ENCODE measurements at places on chromosomes 6 and 20.

- no peak for DNase-seq
These were observed 6.4 kb downstream of the SYNJ2 start for GRCh38 chr6:157987788-157988699.

DNA sequence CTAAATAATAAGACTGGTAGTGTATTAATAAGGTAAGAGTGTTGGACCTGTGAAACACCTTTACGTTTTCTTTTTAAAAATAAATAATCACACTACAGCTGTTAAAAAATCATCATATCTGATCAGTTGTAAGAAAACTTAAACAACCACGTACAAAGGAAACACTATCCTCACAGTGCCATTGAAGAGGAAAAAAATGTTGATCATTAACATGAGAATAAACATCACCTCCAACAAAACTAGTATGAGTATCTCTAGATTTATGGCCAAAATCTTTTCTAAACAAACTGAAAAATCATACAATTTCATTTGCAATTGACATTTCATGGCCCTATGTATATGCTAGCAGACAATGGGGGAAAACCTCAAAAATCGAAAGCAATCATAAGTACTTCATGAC, 590 bp downstream of the EYS start:
- no peak for DNase-seq

GRCh38 chr6:105880030-105880492, 206.1 kb upstream of the PRDM1 start:
- DNase-seq: no peak

DNA sequence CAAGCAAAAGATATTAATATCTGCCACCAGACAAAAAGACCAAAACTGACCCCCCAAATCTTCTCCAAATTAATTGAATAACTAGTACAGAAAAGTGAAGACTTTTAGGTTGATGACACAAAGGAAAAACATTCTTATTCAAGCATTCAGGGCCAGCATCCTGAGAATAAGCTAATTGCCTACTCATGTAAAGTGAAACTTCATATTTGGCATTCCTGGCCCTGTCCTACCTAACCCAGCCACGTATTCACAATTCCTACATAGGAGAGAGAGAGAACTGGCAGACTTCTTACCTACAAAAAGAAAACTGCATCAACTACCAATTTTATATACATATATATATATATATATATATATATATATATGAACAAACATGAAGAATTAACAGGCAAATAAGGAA, 4.9 kb upstream of the ASCC3 start:
- no peak for DNase-seq

DNA sequence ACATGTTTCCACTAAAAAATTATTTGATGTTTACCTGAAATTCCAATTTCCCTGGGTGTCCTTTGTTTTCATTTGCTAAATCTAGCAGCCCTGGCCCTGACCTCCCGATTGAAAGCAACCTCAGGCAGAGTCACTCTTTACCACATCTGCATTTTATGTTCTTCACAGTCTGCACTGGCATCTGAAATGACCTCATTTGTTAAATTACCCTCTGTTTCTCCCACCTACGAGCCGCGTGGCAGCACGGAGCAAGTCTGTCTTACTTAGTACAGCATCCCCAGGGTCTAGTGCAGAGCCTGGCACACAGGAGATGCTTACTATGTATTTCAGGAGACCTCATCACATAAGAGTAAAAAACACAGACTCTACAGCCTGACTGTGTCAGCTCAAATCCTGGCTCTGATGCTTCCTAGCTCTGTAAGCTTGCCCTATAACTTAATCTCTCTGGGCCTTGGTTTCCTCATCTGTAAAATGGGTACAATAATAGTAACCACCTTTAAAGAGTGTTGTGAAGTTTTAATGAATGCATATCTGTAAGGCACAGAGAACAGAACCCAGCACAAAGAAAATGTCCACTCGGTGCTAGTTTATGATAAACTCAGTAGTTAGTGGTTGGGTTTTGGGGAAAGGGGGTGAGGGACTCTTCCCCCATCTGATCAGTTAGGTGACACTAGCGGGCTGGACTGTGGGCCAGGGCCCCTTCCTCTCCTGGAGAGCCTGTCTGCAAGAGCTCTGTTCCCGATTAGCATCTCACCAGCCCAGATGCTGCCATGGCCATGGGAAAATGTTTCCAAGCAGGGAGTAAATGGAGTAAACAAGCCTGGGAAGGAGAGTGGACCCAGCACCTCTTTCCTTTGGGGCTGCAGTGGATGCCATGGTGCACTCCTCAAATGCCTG, 88.2 kb downstream of the PREX1 start:
- no peak for DNase-seq

- no peak for DNase-seq
These were observed 12.5 kb downstream of the CST7 start for GRCh38 chr20:24961384-24962181.

GRCh38 chr20:13517831-13518230, 120.9 kb downstream of the TASP1 start:
- DNase-seq: no peak

DNA sequence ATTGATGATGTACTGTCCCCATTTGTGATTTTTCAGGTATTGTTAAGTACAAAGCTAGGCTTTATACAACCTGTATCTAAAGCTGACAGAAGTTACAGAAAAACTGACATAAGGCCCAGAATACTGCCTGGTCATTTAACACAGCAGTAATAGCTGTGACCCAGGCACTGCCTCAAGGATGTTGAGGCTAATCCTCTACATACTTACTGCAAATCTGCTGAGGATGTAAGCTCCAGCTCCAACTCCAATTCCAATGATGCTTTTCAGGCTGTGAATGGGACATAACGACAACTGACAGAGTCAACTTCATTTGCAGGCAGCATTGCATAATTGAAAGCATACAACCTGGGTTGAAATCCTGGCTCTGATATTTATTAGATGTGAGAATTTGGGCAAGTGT, 36.3 kb upstream of the SLA2 start:
- DNase-seq: no peak

DNA sequence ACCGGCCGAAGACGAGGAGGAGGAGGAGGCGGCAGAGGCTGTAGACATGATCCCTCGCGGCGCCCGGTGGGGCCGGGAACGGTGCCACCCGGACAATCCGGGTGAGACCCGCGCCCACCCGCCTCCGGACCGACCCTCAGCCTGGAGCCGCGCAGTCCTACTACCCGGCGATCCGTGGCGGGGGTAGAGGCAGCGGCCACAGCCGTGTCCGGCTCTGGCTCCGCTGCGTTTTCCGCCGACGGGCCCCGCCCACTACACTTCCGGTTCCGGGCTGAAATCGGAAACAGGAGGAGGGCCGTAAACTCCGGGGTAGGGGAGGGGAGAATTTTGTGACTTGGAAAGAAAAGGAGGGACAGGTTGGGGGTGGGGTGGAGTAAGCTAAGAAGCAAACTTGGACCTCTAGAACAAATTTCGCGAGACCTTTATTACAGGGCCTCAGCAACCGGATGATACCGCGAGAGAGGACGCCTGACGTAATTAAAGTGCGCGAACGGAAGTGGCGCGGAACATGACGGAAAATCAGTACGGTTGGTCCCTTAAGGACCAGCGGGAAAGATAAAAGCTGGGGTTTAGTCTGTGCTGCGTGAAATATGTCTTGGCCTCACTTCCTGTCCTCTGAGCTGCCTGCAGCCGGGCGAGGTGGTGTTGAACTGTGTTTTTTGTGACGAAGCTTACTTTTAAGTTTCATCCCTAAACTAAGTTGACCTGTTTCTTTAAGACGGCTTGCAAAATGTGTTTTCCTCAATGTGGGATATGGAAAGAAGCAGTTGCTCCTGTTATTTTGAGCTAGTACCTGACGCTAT, at the start of gene MAP3K7:
Gene MAP3K7, minus strand, starts transcription at position 237 of the 803 bp plus-strand sequence. Its CDS starts 189 bp downstream, at position 48.
- DNase-seq: peak; percentile 88

DNA sequence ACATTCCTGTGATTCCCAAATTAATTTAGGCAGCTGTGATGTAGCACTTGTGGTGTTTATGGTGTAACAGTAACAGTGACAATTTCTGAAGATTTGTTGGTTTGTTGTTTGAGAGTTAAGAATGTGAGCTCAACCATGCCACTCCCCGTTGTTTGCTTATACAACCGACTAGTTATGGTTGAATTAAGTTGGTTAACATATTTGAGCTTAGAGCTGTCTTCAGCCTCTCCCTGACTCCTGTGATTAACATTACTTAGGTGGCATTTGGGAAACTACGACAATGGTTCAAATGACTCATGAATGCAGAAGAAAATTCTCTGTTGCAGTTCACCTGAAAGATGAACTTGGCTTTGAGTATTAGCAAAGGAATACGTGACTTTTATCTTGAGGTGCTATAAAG, 35.9 kb upstream of the PRL start:
- no peak for DNase-seq

DNA sequence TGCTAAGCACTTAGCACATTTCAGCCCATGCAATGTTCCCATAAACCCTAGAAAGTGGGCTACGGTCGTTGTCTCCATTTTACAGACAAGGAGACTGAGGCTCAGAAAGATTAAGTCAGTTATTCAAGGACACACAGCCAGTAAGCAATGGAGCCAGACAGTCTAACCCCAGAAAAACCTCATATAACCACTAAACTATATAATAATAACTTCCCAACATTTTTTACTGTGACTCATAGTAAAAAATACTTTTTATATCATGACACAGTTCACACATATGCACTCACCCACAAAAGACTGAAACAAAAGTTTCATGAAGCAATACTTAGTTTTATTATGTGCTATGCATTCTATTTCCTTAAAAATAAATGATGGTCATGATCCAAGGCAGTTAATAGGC, 66.2 kb upstream of the EYA2 start:
- DNase-seq: no peak

GRCh38 chr6:108764580-108764950, 83.7 kb upstream of the ARMC2 start:
- DNase-seq: no peak

DNA sequence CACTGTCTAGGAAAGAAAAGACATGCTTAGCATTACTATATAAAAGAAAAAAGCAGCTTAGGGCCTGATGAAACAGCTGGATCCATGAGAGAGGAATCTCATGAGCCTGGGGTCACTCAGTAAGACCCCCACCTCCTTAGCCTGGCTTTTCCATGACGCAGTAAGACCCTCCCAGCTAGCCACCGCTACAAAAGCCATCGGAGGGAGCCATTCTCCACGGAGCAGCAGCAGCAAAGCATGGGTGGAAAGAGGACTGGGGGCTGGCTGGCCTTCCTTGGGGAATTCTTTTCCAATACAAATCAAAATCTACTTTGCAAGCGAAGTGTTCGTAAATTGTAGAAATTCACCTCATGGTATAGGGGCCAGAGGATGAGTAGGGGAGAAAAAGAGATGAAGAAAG, 91.8 kb downstream of the SOD2 start:
- no peak for DNase-seq

DNA sequence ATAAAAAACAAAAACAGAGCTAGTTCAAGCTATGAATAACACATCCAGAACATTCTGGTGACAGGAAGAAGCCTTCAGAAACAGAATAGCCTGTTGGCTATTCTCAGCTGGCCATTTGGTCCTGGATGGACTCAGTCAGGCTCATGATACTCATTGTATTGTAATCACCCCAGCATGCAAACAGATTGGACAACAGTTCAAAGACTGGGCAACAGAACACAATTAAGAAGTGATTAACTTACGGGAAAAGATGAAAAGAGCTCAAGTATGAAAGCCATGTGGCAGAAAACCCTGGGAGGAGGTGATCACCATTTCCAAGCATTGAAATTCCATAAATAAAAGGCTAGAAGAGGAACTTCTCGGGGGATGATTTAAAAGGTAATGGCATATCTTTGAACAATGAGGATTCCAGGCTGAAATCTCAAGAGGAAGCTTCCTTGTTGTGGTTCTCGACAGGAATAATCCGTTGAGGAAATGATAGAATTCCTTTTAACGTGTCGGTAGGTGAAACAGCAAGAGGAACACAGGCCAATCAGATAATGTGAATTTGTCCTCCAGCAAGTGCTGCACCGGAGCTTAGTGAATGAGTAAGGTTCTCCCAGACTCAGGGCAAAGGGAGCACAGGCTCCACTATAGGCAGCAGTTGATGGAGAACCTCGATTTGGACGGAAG, 172.4 kb downstream of the BCAS1 start:
- no peak for DNase-seq

GRCh38 chr20:635028-635892, 17.7 kb downstream of the SRXN1 start:
- DNase-seq: no peak

DNA sequence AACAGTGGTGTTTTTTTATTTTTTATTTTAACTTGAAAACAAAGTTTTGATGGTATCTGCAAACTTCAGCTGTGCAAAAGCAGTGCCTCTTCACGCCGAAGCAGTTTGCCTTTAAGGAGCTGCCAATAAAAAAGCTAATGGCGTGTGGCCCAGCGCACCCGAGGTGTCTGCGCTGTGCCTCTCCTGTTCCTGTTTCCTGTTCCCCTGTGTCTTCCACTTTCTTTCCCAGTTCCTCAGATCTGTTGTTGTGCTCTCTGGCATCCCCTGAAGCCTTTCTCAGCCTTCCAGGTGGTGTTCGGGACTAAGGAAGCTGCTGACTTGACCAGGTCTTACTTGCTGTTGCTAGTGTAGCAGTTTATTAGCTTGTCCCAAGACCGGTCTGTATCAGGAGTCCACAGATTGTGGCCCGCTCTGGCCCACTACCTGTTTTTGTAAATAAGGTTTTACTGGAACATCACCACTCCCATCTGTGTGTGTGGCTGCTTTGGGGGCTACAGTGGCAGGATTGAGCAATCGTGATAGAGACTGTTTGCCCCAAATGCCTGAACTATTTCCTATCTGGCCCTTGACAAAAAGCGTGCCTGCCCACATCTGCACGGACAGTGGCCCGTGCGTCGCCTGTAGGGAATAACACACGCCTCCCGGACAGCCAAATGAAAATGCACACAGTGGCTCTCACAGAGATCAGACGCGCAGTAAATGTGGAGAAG, 178.3 kb downstream of the TMEM242 start:
- no peak for DNase-seq

DNA sequence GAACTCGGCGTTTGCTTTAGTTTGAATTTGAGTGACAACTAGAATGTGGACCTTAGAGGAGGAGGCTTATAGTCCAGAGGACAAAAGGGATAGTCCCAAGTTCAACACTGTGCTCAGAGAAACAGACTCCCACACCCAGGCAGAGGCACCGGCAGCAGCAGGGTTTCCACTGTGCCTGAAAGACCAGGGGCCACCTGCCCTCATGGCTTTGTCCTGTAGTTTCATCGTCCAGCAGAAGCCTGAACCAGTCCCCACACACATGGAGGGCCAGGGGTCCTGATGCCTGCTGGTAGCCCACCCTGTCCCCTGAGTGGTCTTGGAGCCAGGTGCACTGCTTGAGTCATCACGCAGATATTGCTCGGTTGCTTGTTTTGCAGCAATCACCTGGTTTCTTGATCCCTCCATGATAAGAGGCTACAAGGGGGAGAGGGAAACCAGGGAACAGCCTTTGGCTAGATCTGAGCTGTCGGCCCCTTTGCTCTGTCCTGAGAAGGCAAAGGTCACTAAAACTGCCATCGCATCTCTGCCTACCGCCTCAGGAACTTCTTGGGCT, 7.2 kb upstream of the ACSS1 start:
- no peak for DNase-seq

DNA sequence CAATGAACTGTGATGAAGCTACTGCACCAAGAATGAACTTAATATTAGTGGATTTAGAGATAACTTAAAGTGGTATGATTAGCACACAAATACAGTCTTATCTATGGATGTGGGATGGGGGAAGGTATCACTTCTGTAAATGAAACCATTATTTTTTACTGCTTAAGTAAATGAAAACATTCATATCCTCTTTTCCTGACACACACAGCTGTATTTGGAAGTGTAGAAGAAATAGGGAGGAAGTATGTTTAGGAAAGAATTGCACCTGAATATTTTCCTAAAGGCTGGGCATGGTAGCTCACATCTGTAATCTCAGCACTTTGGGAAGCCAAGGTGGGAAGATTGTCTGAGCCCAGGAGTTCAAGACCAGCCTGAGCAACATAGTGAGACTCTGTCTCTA, 96.8 kb downstream of the HIVEP2 start:
- no peak for DNase-seq

GRCh38 chr20:63253438-63254231, 628 bp downstream of the NKAIN4 start:
- no peak for DNase-seq

Data from stimulated activated CD4-positive, alpha-beta T cell treated with anti-CD3 and anti-CD28 coated beads, Interleukin-1b, Interleukin-23, amount 100 ng/mL, for 24 hours (primary cell).